ENCODE measurements at places on chromosomes 2 and 18.

DNA sequence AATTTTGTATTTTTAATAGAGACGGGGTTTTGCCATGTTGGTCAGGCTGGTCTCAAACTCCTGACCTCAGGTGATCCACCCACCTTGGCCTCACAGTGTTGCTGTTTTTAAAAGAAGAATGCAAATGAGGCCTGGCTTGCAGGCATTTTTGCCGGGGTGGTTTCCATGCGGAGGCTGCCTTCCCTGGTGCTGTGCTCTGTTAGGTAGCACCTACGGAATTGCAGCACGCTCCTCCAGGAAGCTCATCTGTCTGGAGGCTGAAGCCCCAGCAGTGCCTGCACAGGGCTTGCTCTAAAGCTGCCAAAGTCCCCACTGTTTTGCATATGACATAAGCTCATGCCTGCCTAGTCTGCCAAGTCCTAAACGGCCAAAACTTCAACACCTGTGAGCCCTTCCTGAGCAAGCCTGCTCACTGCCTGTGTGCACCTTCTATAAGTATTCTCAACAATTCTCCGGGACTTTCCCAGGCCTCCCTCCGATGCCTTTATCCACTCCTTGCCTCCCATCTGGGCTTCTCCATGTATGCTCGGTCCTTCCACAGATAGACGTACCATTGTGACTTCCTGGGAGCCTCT, 551.3 kb upstream of the RAB6C start:
- DNase-seq: no peak

- no peak for DNase-seq
Measured at GRCh38 chr2:94870440-94871225, 597 bp upstream of the TEKT4 start.

DNA sequence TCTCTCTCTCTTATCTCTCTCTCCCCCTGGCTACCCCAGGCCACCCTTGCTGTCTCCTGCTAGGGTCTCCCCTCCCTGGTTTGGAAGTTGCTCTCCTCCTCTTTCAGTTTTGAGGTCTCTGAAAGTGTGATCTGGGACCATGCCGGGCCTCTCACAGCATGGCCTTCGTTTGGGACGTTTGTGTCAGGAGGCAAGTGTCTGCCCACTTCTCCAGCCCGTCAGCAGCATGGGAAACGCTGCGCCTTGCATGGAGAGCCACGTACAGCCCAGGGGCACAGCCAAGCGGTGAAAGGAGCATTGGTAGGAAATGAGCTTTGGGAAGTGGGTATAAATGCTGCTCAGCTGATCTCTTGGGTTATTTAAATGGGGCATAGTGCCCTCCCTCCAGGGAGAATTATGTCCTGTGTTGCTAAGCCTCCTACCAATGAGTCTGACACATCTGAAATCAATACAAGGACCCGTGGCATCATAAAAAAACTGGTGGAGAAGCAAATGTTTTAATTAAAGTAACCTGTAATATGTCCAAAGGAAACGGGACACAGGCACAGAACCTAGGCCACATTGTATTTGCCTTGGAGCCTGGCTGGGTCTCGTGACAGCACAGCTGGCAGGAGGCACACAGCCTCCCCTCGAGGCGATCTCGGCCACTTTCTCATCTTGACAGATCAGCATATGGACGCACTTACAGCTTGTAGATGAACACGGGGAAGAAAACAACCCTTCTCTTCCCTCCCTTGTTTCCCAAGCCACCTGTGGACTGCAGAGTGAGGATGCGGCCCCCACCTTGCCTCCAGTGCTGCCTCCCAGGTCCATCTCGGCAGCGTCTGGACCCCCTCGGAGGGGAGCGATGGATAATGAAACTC, 72.7 kb downstream of the SH3RF3 start:
- no peak for DNase-seq

DNA sequence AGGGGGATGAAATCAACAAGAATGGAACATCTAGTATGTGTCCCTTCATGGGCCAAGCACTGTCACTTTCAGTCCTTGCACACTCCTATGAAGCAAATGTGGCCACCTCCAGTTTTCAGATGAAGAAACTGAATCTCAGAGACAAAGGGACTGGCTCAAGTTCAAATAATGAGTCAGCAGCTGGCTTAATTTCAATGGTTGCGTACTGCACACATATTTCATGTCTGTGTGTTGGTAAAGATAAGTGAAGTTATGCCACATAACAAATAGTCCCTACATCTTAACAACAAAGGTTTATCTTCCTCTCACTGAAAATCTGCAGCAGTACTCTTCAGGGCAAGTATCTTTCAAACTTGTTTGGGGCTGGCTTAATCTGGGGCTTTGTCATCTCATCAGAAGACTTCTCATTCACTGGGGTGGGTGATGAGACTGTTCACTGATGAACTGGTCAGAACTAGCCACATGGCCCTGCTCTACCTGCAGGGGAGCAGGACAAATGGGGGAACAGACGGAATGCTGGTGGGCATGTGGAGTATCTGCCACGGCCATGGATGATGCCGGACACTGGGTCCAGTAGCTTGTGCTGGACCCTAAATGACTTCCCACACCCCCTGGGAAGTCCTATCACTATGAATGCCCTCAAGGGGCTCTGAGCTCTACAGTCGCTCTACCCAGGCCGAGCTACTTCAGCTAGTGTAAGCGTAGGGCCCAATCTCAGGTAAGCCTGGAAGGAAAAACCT, 263.2 kb downstream of the CYP26B1 start:
- no peak for DNase-seq

- DNase-seq: no peak
Measured at GRCh38 chr2:177406182-177406581, 13.6 kb downstream of the AGPS start.

- DNase-seq: no peak
Measured at GRCh38 chr2:233480490-233481202, 85.9 kb downstream of the USP40 start.

All from CD4-positive, alpha-beta T cell treated with Interleukin-10 for 1 hour (primary cell).